ENCODE measurements at places on chromosomes 6 and 20.

GRCh38 chr6:95574811-95575210 lies 2.5 kb upstream of the MANEA start:
- DNase-seq: no peak

- DNase-seq: no peak
Measured at GRCh38 chr20:24993337-24994185, 1.0 kb upstream of the APMAP start.

GRCh38 chr20:63694584-63695423 lies 1.6 kb upstream of the TNFRSF6B start:
- no peak for DNase-seq

- DNase-seq: no peak
Measured at GRCh38 chr20:48308882-48309281, 518.9 kb downstream of the PREX1 start.

DNA sequence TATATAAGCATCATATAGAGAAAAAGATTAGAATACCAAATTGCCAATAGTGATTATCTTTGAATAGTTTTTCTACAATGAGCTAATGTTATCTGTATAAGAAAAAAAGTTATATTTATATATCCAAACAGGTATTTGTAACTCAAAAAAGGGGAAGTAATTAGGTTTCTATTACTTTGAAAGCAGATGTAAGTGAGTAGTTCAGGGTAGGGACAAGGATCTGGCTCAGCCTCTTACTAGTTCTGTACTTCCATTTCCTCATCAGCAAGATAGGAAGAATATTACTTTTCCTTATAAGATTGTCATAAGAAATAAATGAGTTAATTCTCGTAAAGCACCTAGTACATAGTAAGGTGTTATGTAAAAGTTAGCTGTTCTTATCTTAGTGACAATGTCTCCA lies 32.2 kb downstream of the AHI1 start:
- DNase-seq: no peak

DNA sequence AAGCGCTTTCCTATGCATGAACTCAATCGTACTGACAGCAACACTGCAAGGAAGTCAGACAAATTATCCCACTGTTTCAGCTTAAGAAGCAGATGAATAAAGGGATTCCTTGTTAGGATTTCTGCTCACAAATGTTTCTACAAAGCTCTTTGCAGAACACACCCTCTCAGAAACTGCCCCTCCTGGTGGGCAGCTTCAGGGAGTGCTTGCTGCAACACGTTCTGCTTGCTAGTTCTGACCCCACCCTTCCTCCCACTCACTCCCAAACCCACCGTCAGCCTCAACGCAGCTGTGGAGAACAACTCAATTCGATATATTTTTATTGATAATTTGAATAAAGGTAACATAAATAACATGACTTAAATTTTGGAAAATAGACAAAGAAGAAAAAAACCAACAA lies 250.8 kb upstream of the PRDM1 start:
- no peak for DNase-seq

GRCh38 chr6:105733556-105734162 lies 330.8 kb upstream of the PREP start:
- DNase-seq: no peak

- no peak for DNase-seq
Measured at GRCh38 chr20:57579898-57580447, 19.1 kb downstream of the PCK1 start.

DNA sequence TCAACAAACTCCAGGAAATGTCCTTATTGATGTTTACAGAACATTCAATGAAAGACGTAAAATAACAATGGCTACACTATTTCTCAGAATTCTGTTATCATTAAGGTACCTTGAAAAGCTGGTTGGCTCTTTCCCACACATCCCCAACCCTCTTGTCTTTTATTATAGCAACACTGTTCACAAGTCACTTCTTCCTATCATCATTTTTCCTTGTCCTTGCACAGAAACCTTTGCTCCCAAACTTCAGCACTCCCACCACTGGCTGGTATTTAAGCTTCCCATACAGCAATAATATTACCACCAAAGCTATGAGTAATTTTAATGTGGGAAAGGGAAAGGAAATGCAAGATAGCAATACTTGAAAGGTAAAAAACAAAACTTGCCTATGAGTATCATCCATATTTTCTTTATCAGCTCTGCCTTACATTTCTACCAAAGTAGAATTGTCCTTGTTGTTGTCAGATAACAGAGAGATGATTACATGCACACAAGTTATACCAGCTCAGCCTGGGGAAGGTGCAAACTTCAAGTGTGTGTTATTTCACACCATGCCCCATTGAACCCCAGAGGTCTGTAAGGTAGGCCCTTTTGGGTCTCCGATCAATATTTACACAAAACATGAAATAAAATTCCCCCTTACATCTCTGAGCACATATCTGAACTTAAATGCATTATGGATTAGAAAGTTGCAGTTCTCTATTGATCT lies 32.2 kb downstream of the ARHGAP18 start:
- DNase-seq: no peak

GRCh38 chr6:169844946-169845345 lies 93.5 kb downstream of the ERMARD start:
- no peak for DNase-seq

- no peak for DNase-seq
Measured at GRCh38 chr6:111591901-111592461, 13.7 kb downstream of the TRAF3IP2 start.

DNA sequence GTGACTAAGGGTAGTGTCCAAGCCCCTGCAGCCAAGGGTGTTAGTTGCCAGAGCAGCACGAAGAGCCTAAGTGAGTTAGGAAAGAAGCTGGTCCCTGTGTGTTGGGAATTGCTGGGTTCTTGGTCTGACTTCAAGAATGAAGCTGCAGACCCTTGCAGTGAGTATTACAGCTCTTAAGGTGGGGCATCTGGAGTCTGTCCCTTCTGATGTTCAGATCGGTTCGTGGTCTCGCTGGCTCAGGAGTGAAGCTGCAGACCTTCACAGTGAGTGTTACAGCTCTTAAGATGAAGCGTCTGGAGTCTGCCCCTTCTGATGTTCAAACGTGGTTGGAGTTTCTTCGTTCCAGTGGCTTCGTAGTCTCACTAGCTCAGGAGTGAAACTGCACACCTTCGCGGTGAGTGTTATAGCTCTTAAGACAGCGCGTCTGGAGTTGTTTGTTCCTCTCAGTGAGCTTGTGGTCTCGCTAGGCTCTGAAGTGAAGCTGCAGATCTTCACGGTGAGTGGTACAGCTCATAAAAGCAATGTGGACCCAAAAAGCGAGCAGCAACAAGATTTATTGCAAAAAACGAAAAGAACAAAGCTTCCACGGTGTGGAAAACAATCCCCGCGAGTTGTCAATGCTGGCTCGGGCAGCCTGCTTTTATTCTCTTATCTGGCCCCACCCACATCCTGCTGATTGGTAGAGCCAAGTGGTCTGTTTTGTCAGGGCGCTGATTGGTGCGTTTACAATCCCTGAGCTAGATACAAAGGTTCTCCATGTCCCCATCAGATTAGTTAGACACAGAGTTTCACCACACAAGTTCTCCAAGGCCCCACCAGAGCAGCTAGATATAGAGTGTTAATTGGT lies 31.8 kb downstream of the PXDC1 start:
- DNase-seq: no peak

- no peak for DNase-seq
Measured at GRCh38 chr20:39042279-39043150, 80.4 kb downstream of the DHX35 start.

GRCh38 chr20:21944227-21944626 lies 238.8 kb downstream of the PAX1 start:
- DNase-seq: no peak

DNA sequence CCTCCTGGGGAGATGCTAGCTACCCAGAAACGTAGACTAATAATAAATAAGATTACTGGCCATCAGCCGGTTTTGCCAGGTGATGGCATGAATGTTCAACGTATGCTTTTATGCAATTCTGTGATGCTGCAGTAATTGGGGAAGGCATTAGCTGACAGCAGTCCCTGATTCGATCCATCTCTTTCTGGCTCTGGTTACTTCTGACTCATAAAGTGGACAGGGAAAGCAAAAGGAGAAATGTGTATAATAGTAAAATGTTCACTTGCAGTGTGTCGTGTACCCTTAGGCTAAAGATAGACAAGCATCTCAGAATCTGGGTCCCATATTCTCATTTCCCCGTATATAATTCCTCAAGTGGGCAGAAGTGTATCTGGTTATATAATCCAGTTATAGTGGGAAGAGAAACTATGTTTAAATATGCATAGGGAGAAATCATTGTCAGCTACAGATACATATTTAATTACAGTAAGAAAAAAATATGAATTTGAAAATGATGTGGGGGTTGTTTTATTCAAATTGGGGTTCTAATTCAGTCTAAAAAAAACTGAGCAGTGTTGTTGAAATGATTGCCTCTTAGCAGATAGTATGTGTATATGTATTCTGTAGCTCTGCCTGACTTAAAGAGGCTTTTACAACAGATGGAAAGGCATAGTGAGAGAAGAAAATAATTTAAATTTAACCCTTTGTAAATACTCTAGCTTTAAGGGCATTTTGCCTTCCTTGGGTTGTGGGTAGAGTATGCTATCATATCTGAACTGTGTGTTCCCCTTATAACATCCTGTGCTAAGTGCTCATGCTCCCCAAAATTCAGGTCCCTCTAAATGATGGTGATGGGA lies 40.6 kb downstream of the DOK5 start:
- DNase-seq: no peak

GRCh38 chr6:13412639-13413465 lies 74.5 kb downstream of the GFOD1 start:
- no peak for DNase-seq

GRCh38 chr6:153125032-153125431 lies 6.0 kb downstream of the RGS17 start:
- DNase-seq: no peak

DNA sequence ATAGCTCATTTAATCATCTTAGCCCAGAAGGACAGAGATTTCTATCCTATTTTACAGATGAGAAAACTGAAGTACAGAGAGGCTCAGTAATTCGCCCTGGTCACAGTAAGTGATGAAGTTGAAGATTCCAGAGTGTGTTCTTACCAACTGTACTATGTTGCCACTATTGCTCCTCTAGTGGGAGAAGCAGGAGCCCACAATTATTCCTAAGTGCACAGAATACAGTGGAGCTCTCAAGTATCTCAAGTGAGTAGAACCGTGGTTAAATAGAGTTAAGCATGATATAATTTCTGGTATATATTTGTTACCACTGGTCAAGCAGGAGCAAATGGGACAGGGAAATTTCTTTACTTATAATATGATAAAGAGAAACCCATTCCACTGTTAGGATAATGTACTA lies 22.1 kb downstream of the REPS1 start:
- no peak for DNase-seq

DNA sequence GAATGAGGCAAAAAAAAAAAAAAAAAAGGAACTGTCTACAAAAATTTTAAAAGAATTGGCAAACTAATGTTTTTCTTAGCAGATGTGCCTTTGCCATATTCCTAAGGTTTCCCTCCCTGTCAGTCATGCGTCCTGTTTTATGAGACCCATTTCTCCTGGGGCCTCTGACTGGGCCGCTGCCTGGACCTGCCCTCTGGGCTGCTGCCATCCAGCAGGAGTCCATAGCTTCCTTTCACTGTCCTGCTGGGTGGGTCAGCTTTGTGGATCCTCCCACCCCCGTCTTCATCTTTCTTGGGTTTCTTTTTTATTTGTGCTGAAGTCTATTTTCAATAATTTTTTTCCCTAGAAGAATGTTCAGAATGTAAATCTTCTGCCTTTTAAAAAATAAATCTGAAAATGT lies 110.8 kb upstream of the SCP2D1 start:
- DNase-seq: no peak

- DNase-seq: no peak
Measured at GRCh38 chr6:110492584-110492983, 16.2 kb upstream of the SLC22A16 start.

- no peak for DNase-seq
Measured at GRCh38 chr20:32526125-32526524, 59.0 kb downstream of the NOL4L start.

DNA sequence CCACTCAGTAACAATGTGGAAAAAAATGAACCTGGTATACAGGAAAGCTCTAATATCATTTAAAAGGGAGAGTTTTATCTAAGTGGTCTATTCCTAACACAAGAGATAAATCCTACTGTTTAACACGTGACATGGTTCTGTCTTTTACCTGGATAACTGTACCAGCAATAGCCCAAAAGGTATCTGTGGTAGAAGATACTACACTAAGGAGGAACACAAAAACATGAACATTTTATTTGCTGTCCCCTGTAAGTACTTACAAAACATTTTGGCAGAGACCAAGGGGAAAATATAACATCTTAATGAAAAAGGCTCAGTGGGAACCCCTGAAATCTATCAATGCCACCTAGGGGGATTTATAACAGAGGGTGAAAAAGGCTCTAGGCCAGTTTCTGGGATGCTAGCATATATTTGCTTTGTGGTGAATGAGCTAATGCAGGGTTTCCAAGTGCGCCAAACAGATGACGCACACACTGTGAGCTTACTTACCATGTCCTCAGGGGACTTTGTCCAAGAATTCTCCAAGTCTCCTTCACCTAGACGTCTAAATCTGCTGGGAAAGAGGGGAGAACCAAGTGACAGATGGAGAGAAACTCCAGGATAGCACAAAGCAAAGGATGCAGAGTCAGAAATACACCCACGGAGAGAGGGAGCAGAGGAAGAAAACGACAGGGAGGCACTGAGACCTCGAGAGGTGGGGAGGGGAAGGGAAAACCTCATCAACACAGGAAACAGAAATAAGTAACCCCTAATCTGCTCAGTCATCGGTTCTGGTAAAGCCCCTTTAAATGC lies 147.9 kb upstream of the PRND start:
- DNase-seq: peak; percentile 2

- DNase-seq: no peak
Measured at GRCh38 chr6:53359843-53360092, 11.0 kb upstream of the ELOVL5 start.

- no peak for DNase-seq
Measured at GRCh38 chr20:7087803-7088202, 320.3 kb downstream of the BMP2 start.

DNA sequence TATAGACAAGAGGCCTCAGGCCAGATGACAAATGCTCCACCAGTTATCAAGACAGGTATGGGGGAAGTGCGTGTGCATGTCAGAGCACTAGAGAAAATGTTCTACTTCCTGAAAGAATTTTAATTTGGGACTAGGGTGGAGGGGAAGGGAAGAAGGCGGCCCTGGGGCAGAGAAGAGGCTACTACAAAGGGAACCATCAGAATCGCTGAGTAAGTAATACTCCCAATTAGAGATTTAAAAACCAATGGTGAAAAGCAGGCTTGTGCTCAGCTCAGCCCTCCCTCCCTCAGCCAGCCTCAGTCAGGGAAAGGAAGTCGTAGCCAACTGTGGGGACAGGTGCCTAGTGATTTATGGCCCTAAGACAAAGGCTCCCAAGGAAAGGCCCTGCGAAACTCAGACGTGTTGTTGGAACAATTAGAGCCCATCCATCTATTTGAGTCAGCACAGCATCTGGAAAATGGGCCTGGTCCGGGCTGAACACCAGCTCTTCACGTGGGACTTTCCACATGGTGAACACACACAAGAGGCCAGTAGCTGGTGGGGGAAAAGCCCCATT lies 15.0 kb upstream of the MAFB start:
- no peak for DNase-seq

GRCh38 chr6:103893141-103893581 lies 966.6 kb downstream of the HACE1 start:
- no peak for DNase-seq

All from anterior cingulate cortex (tissue), 58 donors.